DMS153 (cell line): ENCODE measurements at places on chromosomes 13 and 19.

GRCh38 chr19:409516-410242 lies 732 bp upstream of the C2CD4C start:
- DNase-seq, result no peak

GRCh38 chr13:82947191-82947621 lies 935.1 kb downstream of the SLITRK1 start:
- no peak for DNase-seq

- no peak for DNase-seq
These were observed 240.9 kb upstream of the SERP2 start for GRCh38 chr13:44132710-44133109.

DNA sequence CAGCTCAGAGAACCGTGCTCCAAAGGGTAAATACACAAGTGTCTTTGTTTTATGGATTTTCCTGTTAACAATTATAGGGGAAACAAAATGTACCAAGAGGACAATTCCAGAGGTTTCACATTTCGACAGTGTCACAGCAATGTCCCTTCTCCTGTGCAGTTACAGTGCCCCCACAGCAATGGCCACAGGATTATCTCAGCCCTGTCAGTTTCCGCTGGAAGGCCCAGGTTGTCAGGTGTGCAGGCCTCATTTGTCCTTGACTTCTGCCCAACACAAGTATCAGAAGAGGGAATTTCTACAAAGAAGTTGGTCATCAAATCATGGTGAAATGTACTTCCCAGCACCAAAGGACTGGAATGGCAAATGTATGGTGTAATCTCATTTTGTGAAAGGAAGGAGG lies 11.2 kb upstream of the N4BP2L2 start:
- DNase-seq, result no peak

- DNase-seq, result peak; percentile 70
These were observed 5.5 kb upstream of the PDE4C start for GRCh38 chr19:18231775-18232174.

DNA sequence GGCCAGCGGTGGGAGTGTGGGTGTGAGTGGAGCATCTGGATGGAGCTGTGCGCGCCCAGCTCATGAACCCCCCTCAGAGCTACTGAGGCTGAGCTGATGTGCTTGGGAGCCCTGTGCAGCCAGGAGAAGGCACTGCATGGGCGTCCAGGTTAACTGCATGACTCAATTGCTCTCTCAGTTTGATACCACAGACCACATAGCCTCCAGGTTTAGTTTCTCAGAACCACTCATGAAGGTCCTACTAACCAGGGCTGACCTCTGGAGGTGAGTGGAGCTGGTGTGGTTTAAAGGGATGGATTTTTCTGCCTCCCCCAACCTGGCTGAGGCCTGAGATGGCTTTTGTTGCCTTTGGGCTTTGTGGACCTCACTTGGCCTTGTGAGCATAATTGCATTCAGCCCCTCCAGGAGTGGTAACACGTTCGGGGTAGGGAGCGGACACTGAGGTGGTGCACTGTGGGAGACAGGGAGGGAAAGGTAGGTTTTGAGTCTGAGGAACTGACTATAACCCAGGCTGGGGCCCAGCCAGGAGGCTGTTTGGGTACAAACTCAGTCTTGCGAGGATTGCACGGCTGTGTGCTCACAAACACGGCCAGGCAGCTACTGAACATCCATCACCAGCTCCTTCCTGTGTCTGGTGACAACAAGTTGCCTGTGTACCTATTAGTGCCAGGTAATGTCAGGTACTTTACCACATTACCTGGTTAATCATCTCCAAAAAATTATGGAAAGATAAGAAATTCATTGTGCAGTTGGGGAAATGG lies 97.5 kb downstream of the RGCC start:
- DNase-seq, result no peak

DNA sequence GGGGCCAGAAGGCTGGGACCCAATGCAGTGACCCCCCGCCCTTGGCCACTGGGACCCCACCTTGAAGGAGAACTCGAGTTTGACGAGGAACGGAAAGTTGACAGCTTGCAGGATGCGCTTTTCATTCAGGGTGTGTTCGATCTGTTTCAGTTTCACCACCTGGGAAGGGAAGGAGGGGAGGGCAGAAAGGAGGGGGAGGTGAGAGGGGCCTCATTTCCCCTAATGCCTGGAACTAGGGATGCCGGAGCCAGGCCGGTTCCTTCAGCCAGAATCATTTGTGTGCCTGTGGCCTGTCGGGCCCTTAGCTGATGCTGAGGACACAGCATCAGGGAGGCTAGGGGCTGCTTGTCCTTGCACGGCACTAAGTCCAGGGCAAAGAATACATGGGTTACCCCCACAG lies 12.2 kb upstream of the SAMD1 start:
- no peak for DNase-seq

DNA sequence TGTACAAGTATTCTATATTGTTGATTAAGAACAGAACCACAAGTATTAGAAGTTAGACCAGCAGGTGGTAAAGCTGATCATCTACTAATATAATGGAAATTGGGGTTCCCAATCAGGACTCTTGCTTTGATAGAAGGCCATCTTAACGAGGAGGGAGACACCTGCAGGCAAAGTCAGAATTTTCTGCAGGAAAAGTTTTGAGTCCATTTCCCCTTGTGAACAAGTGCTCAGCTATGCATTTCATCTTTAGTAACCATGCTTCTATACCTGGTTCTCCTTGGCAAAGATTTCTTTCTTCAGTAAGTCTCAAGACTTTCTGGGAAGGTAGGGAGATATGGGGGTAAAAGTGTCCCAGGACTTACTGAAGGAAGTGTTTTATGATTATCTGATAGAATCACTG lies 36.1 kb upstream of the USPL1 start:
- no peak for DNase-seq

DNA sequence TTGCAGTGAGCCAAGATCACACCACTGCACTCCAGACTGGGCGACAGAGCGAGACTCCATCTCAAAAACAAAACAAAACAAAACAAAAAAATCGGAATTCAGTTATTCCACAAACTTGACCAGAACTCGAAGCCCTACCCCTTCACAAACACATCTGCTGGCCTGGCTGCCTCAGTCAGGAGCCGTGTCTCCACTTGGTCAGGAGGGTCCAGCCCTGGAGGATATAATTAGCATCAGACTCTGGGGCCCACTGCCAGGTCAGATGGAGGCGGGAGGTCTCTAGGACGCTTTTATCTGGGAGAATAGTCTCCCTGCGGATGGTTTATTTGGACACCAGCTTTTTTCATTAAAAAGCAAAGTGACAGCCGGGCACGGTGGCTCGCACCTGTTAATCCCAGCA lies 8.0 kb downstream of the ELL start:
- DNase-seq, result no peak

GRCh38 chr19:33156334-33156733 lies 24.4 kb downstream of the WDR88 start:
- DNase-seq, result no peak

DNA sequence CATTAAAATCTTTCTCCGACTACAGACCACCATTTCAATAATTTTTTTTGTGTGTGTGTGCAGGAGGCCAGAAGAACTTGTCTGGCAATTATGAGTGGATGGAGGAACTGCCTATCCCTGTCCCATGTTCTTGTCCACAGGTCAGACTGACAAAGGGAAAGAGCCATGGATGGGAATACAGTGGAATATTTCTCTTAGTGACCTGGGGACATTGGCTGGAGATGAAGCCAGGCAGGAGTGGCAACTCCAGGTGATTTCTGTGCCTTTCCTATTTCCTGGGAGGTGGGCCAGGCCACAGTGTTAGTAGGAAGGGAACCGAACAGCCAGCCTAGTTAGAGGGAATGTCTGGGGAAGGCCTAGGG lies 3.7 kb downstream of the PSG9 start:
- DNase-seq, result no peak

GRCh38 chr13:76723551-76724232 lies 162.5 kb downstream of the KCTD12 start:
- DNase-seq, result no peak

GRCh38 chr13:30143666-30144400 lies 163.5 kb downstream of the KATNAL1 start:
- no peak for DNase-seq

- no peak for DNase-seq
These were observed 12.4 kb downstream of the ZNF552 start for GRCh38 chr19:57802269-57802668.

- DNase-seq, result no peak
These were observed 20.9 kb downstream of the CABP5 start for GRCh38 chr19:48023011-48023410.

- DNase-seq, result peak; percentile 29
These were observed 5.3 kb upstream of the CEACAM21 start for GRCh38 chr19:41570639-41571112.

DNA sequence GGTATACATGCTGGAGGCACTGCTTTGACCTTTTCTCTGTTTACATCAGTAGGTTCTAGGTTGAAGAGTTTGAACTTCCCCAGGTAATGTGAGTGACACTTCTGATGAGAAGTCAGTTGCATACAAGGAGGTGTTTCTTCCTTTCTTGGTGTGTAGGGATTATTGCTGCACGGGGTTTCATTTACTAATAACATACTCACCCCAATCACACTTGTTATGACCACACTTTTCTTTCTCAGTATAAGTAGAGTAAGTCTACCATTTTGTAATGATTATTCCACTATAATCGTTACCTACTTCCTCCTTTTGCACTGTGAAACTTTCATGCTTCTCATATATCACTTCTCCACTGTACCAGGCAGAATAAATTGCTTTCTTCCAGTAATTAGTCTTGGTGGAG lies 138.0 kb downstream of the TNFSF13B start:
- no peak for DNase-seq

- DNase-seq, result no peak
These were observed 10.7 kb downstream of the ANO8 start for GRCh38 chr19:17323964-17324332.

GRCh38 chr13:65133094-65133493 lies 2097.0 kb downstream of the PCDH9 start:
- no peak for DNase-seq

DNA sequence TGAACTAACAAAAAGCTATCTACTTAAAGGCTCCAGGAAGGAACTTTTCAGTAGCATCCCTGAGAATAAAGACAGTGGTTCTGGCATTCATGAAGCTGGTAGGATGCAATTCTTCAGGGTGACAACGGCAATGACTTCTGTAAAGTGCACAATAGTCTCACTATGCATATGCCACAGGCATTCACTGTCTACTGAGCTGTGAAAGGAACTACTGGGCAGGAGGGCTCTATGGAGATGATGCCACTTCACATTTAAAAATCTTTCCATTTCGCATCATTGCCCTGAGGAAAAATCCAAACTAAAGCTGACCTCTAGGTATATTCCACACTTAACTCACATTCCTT lies 2020.6 kb upstream of the PCDH20 start:
- no peak for DNase-seq

- peak; percentile 54 for DNase-seq
These were observed 67.0 kb upstream of the SERP2 start for GRCh38 chr13:44306371-44307192.

DNA sequence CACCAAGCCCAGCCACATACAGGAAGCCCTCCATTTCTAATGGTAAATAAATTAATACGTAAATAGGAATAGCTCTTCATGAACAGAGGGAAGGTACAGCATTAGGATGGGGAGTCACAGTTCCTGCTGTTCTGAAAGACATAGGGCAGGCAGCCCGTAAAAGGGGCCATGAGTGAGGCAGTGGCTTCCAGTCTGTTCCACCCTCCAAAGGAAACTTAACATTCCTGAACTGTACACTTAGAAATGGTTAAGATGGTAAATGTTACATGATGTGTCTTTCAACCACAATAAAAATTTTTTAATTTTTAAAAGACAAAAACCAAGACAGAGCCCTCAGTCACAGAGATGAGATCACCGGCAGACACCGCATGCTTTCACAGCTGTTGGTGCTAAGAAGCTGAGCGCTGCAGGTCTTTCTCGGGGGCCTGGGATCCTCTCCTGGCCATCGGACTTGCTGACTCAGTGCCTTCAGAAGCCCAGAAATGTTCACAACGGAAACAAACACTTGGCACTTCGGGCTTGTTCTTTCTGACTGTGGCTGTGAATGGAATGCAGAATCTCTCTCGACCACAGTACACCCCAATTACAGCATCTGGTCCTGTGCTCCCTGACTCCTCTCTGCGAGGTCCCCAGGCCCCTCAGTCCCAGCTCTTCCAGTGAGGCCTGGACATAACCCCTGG lies 36.4 kb downstream of the EPS15L1 start:
- DNase-seq, result no peak

- DNase-seq, result peak; percentile 6
These were observed 350.5 kb downstream of the DACH1 start for GRCh38 chr13:71516521-71516920.

GRCh38 chr19:13297023-13297422 lies 146.8 kb downstream of the IER2 start:
- no peak for DNase-seq

DNA sequence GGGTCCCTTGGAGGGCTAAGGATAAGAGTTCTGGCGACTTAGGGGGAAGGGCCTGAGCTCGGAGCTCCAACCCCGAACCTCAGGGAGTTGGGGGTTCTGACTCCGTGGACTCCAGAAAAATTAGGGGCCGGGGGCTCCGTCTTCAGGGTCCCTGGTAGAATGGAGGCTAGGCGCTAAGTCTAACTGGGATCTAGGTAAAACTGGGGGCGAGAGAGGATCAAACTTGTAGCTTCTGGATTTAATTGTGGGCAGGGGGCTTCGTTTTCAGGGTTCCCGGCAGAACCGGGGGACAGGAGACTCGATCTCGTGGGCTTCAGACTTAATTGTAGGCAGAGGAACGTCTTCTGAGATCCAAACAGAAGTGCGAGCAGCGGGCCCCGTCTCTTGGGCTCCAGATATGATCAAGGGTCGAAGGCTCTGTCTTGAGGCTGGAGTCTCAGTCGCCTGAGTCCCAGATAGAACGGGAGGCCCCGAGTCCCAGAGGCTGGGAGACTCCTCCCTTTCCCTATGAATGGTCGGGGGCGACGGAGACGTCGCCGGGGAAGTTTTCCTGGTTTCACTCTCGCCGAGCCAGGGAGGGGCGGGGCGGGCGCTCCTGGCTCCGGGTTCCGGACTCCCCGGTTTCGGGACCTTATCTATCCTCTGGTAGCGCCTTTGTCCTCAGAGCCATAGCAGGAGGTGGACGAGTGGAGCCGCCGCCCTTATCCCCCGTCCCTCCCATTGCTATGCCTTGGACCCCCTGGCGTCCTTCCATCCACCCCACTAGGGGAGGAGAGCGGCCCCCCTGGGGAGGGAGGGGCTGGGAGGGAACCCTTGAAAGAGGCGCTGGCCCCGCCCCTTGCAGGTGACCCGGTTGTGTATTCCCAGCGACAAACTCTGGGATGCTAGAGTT lies 1.3 kb downstream of the NECTIN2 start:
- DNase-seq, result peak; percentile 40

DNA sequence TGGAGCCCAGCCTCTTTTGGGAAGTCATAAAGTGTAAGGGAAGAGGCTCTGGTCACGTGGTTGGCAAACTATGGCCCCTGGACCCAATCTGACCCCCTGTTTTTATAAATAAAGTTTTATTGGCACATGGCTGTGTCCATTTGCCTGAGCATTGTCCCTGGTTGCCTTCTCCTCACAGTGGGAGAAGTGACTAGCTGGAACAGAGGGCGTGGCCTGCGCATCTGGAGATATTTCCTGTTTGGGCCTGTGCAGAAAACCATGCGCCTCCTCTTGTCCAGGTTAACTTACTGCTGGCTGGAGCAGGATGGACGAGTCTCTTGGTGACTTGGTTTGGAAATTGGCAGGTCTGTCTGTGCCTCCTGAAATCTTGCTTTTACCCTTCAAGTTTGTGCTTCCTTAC lies 48.3 kb downstream of the KDM4B start:
- no peak for DNase-seq

- no peak for DNase-seq
These were observed 14.0 kb downstream of the IRGC start for GRCh38 chr19:43729919-43730318.
